Aorta (tissue), 5 donors: ENCODE measurements at places on chromosomes 16 and 17.

DNA sequence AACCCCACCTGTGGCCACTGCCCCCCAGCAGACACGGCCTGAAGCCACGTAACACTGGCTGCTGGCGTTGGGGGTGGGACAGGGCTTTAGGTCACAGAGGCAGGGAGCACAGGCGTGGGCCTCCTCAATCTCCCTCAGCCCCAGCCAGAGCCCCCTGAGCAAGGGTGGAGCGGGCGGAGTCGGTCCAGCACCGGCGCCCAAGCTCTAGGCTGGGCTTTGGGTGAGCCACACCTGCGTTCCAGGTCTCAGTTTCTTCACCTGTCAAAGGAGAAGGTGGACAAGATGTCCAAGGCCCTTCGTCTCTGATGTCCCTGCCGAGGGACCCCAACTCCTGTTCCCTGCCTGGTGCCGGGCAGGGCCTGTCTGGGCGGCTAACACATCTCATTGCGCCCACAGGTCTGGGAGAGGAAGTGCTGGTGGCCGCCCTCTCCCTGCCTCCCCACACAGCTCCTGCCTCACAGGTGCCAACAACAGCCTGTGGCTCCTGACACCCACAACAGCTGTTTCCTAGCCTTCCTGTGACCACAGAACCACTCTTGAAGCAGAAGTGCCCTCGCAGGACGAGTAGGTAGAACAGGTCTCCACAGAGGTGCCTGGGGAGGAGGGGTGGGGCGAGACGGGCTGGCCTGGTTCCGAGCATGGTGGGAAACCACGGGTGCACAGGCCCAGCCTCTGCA, 12.0 kb downstream of the FAM83G start:
- no peak for DNase-seq

GRCh38 chr16:3880623-3881498, at the start of gene CREBBP:
CREBBP (minus strand) TSS chr16:3880713; CDS start chr16:3879916, 797 bp downstream.
- DNase-seq, result peak; percentile 89

DNA sequence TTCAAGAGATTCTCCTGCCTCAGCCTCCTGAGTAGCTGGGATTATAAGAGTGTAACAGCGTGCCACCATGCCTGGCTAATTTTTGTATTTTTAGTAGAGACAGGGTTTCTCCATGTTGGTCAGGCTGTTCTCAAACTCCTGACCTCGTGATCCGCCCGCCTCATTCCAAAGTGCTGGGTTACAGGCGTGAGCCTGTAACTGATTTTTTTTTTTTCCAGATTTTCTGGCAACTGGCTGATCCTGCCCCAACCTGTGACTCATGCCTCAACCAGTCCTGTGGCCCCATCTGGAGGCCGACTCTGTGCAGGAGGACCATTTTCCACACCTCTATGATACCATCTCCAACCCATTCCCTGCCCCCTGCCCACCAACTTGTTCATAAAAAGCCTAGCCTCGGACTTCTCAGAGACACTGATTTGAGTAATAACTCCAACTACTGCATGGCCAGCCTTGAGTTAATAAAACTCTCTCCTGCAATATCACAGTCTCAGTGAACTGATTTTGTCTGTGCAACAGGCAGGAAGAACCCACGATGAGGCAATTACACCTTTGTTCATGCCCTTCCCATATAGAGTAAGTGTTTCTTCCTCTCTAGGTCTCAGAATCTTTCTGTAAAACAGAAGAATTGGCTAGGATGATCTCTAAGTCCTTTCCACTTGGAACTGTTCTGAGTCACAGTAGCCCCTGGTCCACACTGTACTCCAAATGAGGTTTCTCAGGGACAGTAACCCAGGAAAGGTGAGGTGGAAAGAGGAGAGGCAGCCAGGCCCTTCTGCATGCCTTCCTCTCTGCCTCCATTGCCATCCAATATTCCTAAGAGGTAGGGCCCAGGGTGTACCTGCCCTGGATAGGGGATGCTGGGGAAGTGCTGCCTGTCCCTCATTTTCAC, 8.8 kb upstream of the CNOT1 start:
- peak; percentile 75 for DNase-seq

DNA sequence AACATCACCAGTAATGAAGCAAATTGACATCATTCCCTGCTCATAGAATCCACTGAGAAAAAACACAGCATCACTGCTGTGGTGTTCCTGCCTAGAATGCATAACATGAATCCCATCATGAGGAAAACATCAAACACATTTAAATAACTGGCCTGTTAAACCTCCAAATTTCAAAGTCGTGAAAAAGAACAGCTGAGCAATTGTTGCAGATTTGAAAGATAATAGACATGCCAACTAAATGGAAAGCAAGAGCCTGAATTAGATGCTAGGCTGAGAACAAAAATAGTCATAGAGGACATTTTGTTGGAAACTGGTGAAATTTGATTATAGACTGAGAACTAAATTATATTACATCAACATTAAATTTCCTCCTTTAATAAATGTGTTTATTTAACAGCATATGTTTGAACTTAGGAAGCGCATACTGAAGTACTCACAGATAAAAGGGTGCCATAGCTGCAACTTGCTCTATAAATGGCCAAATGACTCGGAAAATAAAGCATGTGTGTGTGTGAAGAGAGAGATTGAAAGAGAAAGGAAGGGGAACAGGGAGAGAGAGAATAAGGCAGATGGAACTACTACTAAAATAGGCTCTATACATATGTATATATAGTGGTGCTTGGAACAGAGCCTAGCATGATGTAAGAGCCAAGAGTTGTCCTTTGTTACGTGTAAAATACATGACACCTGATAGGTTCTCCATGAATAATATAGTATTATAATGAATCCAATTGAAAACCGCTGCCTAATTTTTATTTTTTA, 305.0 kb upstream of the MON1B start:
- no peak for DNase-seq
